CMK (cell line): ENCODE measurements at places on chromosomes 4 and X.

DNA sequence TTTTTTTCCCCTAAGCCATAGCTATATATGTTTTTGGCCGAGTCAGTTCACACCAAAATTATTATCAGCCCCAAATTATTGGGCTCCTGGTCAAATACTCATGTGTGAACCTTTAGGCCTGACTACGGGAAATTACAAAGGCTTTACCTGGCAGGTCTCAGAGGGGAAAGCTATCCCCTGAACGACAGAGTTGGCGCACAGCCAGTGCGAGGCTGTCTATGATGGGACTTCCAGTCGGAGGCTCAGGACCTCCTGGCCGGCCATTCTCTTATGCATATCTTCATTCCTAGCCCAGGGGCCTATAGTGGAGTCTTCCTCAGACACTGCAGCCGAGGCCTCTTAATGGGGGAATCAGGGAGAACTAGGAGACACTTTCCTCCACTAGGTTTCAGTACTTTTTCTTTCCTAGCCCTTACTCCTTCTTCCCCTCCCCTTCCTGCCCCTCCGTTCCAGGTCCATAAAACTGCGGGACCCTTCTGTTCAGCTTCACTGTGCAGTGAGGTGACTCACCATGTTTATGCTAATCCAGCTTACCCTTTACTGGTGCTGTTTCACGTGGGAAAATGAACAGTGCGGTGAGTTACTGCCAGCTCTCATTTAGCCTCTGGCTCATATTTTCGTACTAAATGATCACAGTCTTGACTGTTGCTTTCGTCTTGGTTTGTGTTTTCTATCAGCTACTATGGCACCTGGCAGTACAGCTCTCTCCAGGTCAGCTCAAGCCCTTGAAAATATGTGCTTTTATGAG lies 533.9 kb downstream of the FSTL5 start:
- DNase-seq, result no peak

- DNase-seq, result no peak
These were observed 54.9 kb downstream of the LINC00632 start for GRCh38 chrX:140764401-140764919.

DNA sequence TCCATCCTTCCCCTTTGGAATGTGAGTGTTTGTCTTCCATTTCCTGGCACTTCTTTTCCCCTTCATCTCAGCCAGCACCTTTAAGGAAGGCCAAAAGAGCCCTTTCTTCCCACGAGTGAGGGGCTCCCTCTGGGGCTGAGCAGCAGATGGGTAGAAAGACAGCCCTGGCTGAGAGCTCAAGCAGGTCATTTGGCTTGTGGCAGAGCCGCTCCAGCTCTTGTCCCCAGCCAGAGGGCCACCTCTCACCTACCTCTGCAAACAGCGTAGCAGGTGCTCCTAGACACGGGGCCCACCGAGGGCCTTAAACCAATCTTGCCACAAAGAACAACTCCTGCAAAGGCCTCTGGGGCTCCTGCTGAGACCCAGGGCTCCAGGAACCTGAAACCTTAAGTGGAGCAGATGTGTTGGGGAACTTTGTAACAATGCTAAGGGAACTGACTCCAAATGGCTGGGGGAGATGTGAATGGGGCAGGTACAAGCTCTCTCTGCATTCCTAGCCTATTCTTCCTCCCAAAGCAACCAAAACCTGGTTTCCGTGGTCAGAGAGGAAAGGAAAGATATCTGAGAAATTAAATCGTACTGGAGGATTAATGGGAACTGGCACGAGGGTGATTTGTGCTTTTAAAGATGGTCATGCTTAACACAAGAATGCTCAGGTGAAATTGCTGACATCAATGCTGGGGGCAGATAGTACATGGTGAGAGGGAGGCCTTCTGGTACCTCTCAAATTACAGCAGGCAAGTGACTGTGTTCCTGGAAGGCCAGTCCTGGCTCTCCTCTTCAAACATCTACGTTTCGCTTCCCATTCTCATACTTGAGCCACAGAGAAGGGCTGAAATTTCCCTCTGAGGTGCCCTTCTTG lies 27.0 kb downstream of the TFDP3 start:
- DNase-seq, result no peak

DNA sequence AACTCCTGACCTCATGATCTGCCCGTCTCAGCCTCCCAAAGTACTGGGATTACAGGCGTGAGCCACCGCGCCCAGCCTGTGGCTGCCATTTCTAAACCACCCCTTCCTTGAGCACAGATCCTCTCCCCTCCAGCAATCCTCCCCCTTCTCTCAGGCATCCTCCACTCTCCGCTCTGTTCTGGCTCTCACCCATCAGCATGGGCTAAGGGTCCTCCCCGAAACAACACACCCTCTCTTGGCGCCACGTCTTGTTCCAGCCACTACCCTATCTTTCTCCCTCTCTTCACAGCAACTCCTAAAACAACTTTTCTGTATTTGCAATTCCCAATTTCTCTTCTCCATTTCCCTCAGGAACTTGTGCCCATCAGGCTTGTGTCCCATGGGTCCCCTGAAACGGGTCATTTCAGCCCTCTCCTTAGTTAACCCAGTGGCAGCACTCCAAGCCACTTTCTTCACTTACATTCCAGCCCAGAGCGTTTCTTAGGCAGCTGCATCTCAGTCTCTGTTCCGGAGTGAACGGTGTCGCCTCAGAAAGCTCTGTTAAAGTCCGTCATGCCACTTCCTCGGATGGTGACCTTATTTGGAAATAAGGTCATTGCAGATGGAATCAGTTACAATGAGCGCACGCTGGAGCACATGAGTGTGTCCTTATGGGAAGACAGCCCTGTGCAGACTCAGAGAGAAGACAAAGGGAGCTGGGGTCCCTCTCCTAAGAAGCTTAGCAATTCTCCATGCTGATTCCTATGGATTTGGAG lies 28.3 kb upstream of the CLDN24 start:
- no peak for DNase-seq

DNA sequence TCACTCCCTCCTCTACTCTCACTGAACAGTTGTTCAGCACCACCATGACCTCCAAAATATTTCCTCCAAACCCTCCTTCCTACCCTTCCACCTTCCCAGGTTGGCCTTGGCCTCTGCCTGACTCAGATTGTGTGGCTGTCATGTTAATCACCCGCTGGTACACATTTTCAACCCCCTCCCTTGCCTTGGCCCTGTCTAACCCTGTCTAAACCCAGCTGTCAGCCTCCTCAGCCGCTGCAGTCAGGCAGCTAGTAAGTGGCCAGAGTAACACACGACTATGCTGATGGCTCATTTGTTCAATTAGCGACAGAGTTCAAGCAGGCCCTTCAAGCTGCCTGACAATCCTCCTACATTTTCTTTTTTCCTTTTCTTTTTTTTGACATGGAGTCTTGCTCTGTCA lies 18.0 kb downstream of the ING2 start:
- no peak for DNase-seq

DNA sequence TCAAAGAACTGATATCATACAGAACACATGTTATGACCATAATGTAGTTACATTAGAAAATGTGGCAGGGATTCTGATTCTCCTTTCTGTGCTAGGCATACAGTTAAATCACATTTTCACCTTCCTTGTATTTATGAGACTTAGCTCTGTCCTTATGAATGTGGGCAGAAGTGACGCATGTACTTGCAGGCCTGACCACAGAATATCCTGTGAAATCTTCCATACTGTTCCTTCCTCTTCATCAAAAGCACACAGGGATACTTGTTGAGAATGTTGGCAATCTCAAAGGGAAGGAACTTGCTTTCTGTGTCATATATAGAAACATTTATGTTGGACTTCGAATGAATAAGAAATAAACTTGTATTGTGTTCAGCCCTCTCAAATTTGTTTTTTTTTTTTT lies 17.2 kb upstream of the MYOZ2 start:
- no peak for DNase-seq

DNA sequence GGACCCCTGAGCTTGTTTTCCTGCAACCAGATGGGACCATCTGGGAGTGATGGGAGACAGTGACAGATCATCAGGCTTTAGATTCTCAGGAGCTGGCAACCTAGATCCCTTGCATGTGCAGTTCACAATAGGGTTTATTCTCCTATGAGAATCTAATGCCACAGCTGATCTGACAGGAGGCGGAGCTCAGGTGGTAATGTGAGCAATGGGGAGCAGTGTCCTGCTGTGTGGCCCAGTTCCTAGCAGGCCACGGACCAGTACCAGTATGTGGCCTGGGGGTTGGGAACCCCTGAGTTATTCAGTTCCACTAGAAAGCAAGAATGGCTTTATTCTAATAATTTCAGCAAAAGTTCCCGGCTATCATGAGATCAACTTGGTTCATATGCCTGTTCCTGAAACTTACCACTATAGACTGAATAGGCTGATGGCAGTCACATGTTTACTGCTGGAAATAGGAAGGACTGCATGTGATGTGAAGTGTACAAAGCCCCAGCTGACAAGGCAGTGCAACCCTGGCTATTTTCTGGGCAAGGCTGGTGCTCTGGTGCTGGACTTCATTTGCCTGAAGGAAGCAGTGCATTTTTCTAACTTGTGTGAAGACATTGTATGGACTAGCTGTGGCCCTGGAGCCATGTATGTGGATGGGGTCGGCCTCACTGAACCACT lies 107.2 kb downstream of the SPRY1 start:
- no peak for DNase-seq

DNA sequence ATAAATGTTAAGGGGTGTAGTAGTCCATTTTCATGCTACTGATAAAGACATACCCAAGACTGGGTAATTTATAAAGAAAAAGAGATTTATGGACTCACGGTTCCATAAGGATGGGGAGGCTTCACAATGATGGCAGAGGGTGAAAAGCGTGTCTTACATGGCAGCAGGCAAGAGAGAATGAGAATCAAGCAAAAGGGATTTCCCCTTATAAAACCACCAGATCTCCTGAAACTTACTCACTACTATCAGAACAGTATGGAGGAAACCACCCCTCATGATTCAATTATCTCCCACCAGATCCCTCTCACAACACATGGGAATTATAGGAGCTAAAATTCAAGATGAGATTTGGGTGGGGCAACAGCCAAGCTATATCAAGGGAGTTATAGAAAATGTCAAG lies 329.2 kb downstream of the DTHD1 start:
- no peak for DNase-seq

DNA sequence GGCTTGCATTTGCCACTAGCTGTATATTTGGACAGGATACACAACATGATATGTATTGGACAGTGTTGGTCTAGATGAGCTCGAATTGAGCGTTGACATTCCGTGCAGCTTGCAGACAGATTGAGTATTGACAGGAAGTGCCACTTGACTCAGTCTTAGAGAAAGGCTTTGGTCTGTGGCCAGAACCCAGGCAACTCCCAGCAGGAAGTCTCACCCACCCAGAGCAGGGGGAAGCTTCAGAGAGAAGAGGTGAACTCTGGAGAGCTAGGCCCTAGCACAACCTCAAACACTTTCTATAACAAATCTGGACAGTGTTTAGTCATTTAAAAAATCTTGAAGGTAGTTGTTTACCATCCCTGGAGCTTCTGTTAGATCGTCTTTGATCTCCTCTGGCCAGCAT lies 280.5 kb downstream of the FBXW7 start:
- no peak for DNase-seq

- no peak for DNase-seq
These were observed 277.1 kb upstream of the TENM3 start for GRCh38 chr4:181966104-181966551.

- DNase-seq, result no peak
These were observed 43.1 kb downstream of the MAB21L2 start for GRCh38 chr4:150625033-150625432.

DNA sequence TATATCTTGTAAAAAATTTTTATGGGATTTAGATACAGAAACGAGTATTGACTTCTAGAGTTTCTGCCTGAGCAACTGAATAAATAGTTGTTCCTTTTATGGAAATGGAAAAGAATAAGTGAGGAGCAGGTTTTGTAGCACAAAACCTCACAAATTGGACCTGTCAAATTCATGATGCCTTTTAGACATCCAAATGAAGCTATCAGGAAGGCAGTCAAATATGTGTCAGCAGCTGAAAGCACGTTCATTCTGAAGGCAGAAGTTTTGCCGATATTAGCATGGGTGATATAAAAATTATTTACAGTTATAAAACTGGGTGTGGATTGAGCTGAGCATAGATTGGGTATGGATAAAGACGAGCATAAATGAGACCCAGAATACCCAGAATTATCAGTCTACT lies 374.0 kb downstream of the EPHA5 start:
- no peak for DNase-seq

DNA sequence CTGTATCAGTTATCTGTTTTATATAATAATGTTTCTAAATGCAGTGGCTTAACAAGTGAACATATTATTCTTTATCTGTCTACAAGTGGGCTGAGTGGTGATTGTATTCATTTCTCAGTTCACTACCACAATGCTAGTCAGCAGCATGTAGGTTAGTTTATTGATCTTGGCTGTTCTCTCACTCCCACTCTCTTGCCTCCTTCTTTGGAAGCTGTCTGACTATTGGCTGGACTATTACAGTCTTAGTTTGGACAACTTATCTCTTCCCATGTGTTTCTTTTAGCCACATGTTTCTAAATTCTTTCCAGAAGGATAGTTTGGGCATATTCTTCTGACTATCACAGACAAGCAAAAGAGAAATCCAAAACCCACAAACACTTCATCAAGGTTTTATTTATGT lies 459.5 kb upstream of the AGA start:
- no peak for DNase-seq

GRCh38 chrX:69387567-69388487 lies 116.3 kb upstream of the NALF2 start:
- DNase-seq, result peak; percentile 7

DNA sequence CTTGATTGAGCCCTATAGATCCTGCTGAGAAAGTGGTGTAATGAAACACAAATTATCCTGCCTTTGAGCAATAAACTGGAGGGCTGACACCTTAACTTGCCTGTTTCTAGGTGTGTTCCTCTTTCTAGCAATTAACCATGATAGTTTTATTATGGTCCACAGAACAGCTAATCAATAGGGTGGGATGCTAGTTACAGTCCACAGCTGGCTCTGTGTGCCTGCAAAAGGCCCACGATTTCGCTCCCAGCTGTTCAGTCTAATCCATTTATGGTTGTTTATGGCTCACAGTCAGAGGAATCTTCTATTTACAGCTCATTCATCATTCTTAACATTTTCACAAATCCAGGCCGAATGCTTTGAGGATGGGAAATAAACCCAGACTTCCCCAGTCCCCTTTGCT lies 674.9 kb downstream of the SMARCA1 start:
- no peak for DNase-seq

DNA sequence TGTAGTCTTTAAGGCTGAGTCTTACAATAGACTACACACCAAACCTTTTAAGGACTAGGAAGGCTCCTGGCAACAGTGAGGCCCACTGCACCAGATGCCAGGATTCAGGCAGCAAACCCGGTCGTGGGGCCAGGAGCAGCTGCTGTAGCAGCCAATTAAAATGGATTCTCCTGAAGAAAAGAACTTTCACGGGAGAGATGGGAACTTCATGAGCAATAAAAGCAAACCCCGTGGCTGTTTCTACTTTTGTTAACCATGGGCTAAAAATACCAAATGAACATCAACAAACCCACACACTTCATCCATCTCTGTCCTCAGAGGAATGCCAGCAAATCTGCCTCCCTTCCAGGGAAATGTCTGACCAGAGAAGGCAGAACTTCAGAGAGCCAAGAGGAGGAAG lies 101.4 kb downstream of the BTC start:
- DNase-seq, result no peak
